Hypothalamus (tissue), 51 donors: ENCODE measurements at places on chromosomes 5 and 9.

DNA sequence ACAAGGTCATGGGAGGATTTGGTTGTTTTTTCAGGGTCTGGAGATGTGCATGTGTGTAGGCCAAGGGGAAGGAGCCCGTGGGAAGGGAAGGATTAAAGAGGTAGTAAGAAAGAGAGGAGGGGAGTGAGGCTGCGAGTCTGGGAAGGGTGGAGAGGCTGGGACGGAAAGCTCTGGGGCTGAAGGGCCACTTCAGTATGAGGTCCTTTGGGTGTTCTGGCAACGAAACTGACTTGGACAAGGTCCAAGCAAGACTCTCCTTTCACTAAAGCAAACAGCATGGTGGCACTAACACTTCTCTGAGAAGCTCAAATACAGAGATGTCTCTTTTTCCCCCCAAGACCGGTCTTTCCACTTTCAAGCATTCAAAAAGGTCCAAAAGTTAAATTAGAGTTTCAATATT is 394.5 kb downstream of the ARHGEF28 start:
- no peak for DNase-seq

- DNase-seq = no peak
Measured at GRCh38 chr9:88781628-88782391, 209.5 kb upstream of the S1PR3 start.

DNA sequence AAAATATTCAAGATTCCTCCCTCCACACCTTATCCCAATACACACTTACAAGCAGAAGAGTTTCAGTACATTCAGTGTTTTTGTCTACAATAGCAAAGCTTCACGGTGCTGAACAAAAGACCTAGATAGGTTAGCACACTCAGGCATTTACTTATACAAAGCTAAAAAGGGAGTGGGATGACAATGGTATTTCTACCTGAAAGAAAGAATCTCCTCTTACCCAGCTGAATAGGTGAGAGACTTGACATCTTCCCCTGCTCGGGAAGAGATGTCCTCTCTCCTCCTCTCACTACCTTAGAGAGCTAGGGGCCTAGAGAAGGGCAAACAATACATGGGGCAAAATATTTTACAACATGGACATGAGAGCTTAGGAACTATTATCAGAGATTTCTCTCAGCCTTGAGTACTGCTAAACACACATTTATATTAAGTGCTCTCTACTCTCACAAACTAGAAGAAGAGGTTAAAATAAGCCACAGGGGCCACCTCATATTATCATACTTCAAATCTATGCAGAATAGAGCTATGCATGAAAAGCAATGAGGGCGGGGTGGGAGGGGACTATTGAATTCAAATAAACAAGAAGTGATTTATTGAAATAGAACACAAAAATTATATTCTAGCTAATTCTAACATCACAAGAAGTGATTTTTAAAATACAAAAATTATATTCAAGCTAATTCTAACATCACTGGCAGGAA is 38.6 kb upstream of the RNF38 start:
- DNase-seq = no peak

DNA sequence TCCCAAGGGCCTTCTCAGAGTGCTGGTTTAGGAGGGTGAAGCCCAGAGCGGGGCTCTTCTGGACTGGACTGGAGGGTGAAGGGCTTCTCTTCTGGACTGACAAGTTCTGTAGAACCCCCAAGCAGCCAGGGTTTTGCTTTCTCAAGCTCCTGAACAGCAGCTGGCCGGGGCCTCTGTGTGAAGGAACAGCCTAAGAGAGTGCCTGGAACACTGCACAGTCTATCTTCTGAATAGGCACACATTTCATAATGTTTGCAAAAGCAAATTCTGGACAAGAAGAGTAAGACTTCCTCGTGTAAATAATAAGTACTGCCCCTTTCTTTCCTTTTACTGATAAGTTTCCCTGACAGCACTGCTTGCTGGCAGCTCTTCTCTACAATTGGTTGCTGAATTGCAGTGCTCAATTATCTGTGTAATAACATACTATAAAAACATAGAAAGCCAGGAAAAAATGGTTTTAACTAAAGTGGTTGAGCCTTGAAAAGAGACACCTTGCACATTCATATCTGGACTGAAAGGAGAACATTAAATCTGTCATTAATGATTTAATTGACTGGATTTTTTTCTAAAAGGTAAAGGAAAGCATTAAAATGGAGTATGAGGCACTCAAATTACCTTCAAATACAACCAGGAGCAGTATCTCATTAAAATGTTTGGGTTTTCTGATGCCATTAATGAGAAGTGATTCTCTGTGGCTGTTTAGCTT is 20.5 kb downstream of the MAST4 start:
- DNase-seq = no peak

DNA sequence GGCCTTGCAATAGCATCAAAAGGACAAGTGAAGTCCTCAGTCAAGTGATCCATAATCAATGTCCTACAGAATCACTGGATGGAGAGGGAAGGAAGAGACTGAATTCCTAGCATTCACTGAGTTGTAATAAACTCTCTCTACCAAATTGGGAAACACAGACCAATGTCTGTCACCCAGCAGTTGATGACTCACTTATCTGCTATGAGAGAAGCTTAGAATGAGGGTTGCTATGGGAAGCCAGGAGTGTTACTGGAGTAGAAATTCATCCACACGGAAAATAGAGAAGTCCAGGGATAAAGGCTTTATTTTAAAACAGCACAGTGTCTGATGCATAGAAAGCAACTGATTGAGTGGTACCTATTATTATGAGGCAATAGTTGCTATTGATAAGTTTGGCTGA is 407.4 kb downstream of the BRINP1 start:
- no peak for DNase-seq

GRCh38 chr5:157155297-157155696 is 10.8 kb downstream of the GARIN3 start:
- no peak for DNase-seq

GRCh38 chr9:86246752-86247161 is 12.7 kb downstream of the C9orf153 start:
- DNase-seq = no peak

- DNase-seq = no peak
Measured at GRCh38 chr9:122179054-122179689, 19.5 kb downstream of the MORN5 start.

DNA sequence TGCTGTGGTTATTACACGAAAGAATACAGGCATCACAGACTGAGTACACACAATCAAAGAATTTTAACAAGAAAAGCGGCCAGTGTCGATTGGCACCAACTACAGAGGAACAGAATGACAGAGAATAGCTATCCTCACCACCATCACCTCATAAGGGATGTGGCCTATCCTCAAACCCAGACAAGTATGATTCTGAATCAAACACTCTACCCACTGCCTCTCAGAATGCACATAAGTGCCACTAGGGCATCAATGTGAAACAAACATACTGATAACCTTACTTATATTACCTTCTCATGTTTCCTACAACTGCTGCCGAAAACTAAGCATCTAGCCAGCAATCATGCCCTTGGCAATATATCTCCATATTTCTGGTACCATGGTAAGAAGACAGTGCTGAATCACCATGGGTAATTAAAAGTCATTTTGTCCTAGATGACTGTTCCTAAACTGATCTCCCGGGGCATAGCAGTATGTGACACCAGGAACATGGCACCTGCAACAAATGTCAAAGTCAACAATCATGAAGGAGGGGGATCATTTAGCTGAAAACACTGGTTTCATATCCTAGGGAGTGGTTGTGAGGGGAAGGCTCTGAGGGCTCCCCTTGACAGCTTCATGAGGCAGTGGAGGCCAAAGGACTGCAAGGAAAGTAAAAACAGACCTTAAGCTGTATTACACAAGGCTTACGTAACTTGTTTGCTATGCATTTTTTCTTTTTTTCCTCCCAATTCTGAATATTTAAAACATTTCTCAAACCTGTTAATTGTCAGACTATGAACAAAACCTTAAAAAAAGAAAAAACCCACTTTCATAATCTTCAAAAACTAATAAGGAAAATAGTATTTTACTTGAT is 88.3 kb downstream of the LHFPL2 start:
- no peak for DNase-seq

GRCh38 chr9:106862110-106862820 is 701 bp upstream of the ZNF462 start:
- no peak for DNase-seq

DNA sequence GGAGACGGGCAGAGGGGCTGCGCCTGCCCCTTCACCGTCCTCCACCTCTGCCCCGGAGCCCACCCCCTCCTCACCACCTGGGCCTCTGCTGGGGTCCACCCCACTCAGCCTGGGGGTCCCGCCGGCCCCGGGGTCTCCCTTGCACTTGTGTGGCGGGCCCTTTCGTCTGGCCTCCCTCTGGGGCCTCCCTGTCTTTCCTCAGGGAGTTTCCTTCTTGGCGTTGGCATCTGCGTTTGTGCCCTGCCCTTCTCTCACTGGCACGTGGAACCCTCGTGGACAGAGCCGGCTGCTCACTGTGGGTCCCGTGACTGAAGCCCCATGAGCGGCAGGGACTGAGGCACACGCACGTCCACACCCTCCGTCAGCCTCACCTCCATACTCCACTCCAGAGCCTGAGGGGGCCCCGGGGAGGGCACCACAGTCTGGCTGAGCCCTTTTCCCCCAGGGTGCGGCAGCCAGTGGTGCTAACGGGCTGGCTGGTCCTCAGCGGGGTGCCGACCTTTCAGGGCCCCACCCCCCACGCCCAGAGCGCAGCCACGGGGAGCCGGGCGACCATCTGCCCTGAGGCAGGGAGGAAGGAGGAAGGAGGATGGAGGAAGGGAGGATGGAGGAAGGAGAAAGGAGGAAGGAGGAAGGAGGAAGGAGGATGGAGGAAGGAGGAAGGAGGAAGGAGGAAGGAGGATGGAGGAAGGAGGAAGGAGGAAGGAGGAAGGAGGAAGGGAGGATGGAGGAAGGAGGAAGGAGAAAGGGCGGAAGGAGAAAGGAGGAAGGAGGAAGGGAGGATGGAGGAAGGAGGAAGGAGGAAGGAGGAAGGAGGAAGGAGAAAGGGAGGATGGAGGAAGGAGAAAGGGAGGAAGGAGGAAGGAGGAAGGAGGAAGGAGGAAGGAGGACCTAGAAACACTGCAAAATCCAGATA is 53.0 kb upstream of the NRARP start:
- DNase-seq = no peak

GRCh38 chr9:116842658-116843057 is 155.6 kb downstream of the TRIM32 start:
- DNase-seq = no peak

DNA sequence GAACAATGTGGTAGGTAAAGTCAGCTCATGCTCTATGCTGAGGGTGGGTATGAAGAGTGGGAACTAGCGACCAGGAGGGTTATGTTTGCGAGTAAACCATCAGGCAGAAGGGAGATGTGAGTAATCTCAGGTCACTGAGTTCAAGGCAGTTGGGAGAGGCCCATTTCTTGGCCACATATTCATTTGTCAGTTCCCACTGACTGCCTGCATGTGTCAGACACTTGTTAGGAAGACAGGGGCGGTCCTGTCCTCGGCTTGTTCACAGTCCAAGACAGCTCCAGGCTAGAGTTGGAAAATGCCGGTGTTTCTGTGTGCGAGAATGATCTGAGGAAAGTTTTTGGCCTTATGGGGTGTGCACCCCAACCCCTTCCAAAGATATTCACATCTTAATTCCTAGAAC is 48.6 kb upstream of the GDNF start:
- no peak for DNase-seq

DNA sequence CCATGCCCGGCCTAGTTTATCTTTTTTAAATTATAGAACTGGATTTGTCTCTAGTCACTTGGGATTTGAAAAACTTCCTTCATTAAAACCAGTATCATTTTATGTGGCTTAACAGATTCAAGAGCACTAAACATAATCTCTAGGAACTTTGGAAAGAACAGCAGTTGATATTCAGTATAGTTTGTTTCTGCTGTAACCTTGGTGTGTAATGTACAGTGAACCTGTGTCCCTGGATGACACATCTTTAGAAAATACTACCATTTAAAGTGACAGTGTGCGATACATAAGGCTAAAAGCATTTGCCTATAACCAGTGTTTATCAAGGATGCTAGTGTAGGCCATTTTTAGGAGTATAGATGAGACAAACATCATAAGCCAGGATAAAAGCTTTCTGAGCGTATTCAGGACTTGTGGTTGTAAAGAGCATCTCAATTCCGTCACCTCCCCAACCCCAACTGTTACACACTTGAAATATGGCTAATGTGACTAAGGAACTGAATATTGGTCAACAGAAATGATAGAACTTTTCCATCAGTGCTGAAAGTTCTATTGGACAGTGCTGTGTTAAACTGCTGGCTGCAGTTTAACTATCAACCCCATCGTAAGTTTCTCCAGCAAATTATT is 4.4 kb downstream of the SNX18 start:
- no peak for DNase-seq
